ENCODE measurements at places on chromosomes 16 and 17.
A peak's percentile ranks its signal among the peaks of the same experiment; 100 is the strongest.

- H3K27me3 ChIP-seq, result no peaks in the 10 kb centered on the region
- peak; percentile 26 for DNase-seq
- H3K27ac ChIP-seq, result no peak overlapping the region
- H3K4me1 ChIP-seq, result peaks cover 6% of the 10 kb centered on the region
- no peaks in the 10 kb centered on the region for H3K36me3 ChIP-seq
Observed at GRCh38 chr17:35947156-35947585, 3.7 kb upstream of the LYZL6 start.

- DNase-seq, result no peak
- H3K4me3 ChIP-seq, result no peak overlapping the region
- no peaks in the 10 kb centered on the region for H3K27me3 ChIP-seq
- no peaks in the 10 kb centered on the region for H3K36me3 ChIP-seq
- H3K27ac ChIP-seq, result no peak overlapping the region
Observed at GRCh38 chr17:27522028-27522635, 65.9 kb downstream of the KSR1 start.

- DNase-seq, result no peak
- H3K36me3 ChIP-seq, result no peaks in the 10 kb centered on the region
- H3K27ac ChIP-seq, result no peak overlapping the region
- no peaks in the 10 kb centered on the region for H3K27me3 ChIP-seq
- no peak overlapping the region for H3K4me3 ChIP-seq
Observed at GRCh38 chr16:17323171-17323570, 147.6 kb downstream of the XYLT1 start.

GRCh38 chr17:35404360-35404759 lies 27.9 kb downstream of the SLFN12 start:
- H3K4me1 ChIP-seq, result no peaks in the 10 kb centered on the region
- no peak for DNase-seq
- H3K27me3 ChIP-seq, result no peaks in the 10 kb centered on the region
- H3K4me3 ChIP-seq, result no peak overlapping the region
- peaks cover 2% of the 10 kb centered on the region for H3K36me3 ChIP-seq

DNA sequence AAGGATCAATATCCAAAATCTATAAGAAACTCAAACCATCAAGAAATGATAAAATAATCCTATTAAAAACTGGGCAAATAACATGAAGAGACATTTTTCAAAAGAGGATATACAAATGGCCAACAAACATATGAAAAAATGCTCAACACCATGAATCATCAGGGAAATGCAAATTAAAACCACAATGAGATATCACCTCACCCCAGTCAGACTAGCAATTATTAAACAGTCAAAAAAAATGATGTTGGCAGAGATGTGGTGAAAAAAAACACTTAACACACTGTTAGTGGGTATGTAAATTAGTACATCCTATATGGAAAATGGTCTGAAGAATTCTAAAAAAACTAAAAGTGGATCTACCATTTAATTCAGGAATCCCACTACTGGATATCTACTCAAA lies 379.0 kb upstream of the SOX9 start:
- H3K27me3 ChIP-seq, result no peaks in the 10 kb centered on the region
- DNase-seq, result no peak
- H3K4me1 ChIP-seq, result no peaks in the 10 kb centered on the region

DNA sequence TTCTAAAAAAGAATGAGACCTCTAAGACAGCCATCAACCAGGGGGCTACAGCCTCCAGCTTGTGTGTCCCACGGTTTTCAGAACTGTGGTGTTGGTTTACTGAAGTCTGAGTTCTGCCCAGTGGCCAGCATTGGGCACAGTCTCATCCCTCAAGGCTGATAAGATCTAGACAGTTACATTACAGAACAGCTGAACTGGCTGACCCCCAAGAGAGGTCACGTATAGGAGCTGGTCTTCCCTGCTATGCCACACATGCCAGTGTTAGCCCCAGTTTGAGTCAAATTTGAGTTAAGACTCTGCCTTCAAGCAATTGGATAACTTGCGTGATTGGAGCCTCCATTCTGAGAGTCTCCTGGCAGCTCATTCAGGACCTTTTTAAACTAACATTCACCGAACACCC lies 14.8 kb upstream of the NUP93 start:
- H3K4me3 ChIP-seq, result no peak overlapping the region
- H3K27me3 ChIP-seq, result no peaks in the 10 kb centered on the region
- H3K4me1 ChIP-seq, result peaks cover 3% of the 10 kb centered on the region

DNA sequence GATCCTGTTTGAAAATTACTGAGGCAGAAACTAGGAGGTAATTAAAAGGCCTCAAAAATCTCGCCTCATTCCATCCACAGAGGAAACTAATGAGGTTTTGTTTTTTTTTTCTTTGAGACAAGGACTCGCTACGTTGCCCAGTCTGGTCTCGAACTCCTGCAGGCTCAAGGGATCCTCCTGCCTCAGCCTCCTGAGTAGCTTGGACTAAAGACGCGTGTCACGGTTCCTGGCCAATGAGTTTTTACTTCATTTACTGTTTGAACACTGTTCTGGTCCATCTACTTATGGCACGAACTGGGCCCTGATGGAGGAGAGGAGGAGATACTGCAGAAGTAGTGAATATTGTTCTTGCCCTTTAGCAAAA lies 600 bp upstream of the BLTP2 start:
- peak overlapping the region; percentile 76 for H3K27ac ChIP-seq
- H3K36me3 ChIP-seq, result peaks cover 41% of the 10 kb centered on the region
- H3K4me1 ChIP-seq, result peaks cover 50% of the 10 kb centered on the region

DNA sequence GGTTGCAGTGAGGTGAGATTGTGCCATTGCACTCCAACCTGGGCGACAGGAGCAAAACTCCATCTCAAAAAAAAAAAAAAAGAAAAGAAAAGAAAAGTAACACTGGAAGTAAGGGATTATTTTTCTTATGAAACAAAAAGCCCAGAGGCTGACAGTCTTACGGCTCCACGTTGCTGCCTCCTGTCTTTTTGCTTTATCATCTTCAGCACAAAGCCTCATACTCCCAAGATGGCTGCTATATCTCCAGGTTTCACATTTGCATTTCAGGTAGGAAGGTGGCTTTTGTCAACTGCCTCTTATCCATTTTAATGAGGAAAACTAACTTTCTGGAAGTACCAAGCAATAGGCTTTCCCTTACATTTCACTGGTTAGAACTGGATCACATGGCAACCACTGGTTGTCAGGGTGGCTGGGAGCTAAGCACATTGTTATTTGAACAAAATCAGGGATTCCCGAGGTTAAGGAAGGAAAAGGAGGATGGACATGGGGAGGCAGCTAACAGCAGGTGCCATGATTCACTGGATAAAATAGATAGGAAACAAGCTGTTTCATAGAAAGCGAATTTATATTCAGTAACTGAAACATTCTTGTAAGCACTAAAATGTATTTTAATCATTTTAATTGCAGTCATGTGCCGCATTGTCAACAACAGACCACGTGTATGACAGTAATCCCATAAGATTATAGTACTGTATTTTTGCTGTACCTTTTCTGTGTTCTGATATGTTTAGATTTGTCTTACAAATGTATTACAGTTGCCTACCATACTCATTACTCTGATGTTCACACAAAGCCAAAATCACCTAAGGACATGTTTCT lies 58.6 kb downstream of the KSR1 start:
- H3K4me1 ChIP-seq, result no peaks in the 10 kb centered on the region
- no peaks in the 10 kb centered on the region for H3K36me3 ChIP-seq
- H3K27me3 ChIP-seq, result no peaks in the 10 kb centered on the region

DNA sequence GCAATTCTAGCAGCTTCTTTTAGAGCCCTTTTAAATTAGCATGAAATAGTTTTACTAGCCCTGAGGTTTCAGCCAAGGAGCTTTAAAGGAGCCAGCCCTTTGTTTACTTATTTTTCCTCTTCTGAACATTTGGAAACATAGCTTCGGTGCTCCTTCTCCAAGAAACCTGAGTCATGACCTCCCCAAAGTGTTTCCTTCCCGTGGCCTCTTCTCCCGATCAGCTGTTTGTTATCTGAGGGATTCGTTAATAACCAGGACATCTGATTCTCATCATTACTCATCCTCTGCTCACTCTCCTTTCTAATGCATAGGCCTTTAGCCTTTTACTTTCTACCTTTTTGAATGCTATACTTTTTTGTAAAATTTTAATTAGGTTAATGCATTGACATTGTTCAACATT lies 204.5 kb downstream of the WWOX start:
- no peaks in the 10 kb centered on the region for H3K36me3 ChIP-seq
- H3K27me3 ChIP-seq, result no peaks in the 10 kb centered on the region
- H3K4me3 ChIP-seq, result no peak overlapping the region
- H3K4me1 ChIP-seq, result no peaks in the 10 kb centered on the region
- H3K27ac ChIP-seq, result no peak overlapping the region

- H3K4me1 ChIP-seq, result peaks cover 55% of the 10 kb centered on the region
- peaks cover 17% of the 10 kb centered on the region for H3K27me3 ChIP-seq
- peak overlapping the region; percentile 54 for H3K27ac ChIP-seq
- H3K4me3 ChIP-seq, result peak overlapping the region; percentile 61
- peak; percentile 45 for DNase-seq
- peaks cover 4% of the 10 kb centered on the region for H3K36me3 ChIP-seq
Observed at GRCh38 chr17:81926451-81927151, 934 bp downstream of the MAFG start.

GRCh38 chr16:83138976-83139690 lies 512.4 kb downstream of the CDH13 start:
- no peaks in the 10 kb centered on the region for H3K36me3 ChIP-seq
- H3K4me1 ChIP-seq, result peaks cover 9% of the 10 kb centered on the region
- DNase-seq, result no peak
- H3K27ac ChIP-seq, result no peak overlapping the region
- peaks cover 4% of the 10 kb centered on the region for H3K27me3 ChIP-seq

- no peak for DNase-seq
- H3K27me3 ChIP-seq, result peaks cover 16% of the 10 kb centered on the region
- no peaks in the 10 kb centered on the region for H3K4me1 ChIP-seq
- H3K27ac ChIP-seq, result no peak overlapping the region
- H3K36me3 ChIP-seq, result no peaks in the 10 kb centered on the region
Observed at GRCh38 chr16:2371421-2371820, 30.9 kb upstream of the ABCA3 start.

GRCh38 chr16:4828567-4829321 lies 18.3 kb downstream of the GLYR1 start:
- H3K4me3 ChIP-seq, result no peak overlapping the region
- H3K27ac ChIP-seq, result no peak overlapping the region
- H3K36me3 ChIP-seq, result peaks cover 83% of the 10 kb centered on the region
- no peaks in the 10 kb centered on the region for H3K27me3 ChIP-seq
- no peak for DNase-seq
- no peaks in the 10 kb centered on the region for H3K4me1 ChIP-seq

DNA sequence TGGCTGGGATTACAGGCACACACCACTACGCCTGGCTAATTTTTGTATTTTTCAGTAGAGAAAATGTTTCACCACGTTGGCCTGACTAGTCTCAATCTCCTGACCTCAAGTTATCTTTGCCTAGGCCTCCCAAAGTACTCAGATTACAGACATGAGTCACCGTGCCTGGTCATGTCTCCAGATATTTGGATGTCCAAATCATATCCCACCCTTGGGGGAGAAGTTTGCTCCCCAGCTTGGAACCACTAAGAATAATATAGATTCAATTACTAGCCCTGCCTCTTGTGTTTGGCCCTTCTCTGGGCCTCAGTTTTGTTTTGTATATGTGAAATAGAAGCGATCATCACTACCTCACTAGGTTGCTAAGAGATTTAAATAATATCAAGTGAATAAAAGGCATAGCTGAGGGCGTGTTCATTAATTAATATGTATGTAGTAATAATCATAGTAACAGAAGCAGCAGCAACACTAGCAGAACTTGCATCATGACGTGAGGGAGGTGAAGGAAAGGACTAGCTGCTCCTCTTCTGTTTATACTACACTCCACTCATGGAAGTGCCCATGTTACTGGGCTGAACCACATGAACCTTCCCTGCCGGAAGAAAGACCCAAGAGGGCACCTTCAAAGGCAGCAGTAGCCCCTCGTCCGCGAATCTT lies 253.6 kb upstream of the XYLT1 start:
- H3K4me3 ChIP-seq, result no peak overlapping the region
- no peaks in the 10 kb centered on the region for H3K36me3 ChIP-seq
- no peak overlapping the region for H3K27ac ChIP-seq

DNA sequence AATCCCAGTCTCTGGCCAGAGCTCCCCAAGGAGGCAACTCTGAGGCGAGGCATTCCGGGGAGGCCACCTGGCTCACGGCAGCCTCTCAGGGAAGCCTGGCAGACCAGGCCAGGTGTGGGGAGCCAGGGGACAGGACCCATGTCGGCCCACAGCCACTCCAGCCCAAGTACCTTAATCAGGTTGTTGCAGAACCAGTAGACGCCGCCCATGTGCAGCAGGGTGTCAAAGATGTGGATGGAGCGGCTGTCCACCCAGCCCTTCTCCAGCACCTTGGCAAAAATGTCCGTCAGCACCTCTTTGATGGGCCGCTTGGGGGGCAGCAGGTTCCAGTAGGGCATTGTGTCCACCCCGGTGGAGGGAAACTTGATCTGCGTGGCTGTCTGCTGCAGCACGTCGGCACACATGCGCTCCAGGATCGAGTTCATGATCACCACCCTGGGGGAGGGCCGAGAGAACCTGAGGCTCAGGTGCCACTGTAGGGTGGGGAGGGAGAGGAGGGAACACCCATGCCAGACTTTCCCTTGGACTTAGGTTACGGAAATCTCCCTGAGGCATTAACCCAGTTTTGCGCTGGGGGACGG lies 7.8 kb downstream of the CSF3 start:
- peaks cover 25% of the 10 kb centered on the region for H3K4me1 ChIP-seq
- no peak overlapping the region for H3K4me3 ChIP-seq
- peaks cover 54% of the 10 kb centered on the region for H3K36me3 ChIP-seq
- no peak for DNase-seq
- H3K27me3 ChIP-seq, result no peaks in the 10 kb centered on the region
- H3K27ac ChIP-seq, result no peak overlapping the region

DNA sequence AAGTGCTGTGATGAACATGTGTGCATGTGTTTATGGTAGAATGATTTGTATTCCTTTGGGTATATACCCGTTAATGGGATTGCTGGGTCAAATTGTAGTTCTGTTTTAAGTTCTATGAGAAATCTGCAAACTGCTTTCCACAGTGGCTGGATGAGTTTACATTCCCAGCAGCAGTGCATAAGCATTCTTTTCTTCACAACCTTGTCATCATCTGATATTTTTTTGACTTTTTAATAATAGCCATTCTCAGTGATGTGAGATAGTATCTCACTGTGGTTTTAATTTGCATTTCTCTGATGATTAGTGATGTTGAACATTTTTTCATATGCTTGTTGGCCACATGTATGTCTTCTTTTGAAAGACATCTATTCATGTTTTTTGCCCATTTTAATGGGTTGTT lies 18.5 kb downstream of the CCL8 start:
- no peak for DNase-seq
- H3K36me3 ChIP-seq, result no peaks in the 10 kb centered on the region
- no peak overlapping the region for H3K27ac ChIP-seq
- no peaks in the 10 kb centered on the region for H3K4me1 ChIP-seq
- H3K27me3 ChIP-seq, result no peaks in the 10 kb centered on the region

Measured in CD4-positive, alpha-beta T cell (primary cell).